ENCODE measurements at places on chromosomes 1 and 21.

- no peak for DNase-seq
Measured at GRCh38 chr1:61079898-61080336, 2.4 kb upstream of the NFIA start.

DNA sequence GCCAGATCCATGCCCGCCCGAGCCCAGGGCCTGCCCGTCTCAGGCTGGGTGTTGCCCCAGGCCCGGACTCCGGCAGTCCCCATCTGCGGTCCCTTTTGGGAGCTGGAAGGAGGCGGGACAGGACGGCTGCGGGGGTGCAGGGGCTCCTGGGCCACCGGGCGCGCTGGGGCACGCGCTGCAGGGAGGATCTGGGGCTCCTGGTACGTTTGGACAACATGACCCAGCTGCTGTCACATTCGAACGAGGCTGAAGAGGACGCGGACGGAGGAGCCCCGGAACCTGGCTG is 6.6 kb upstream of the CALML6 start:
- DNase-seq = no peak

- no peak for DNase-seq
Measured at GRCh38 chr1:185938396-185938795, 204.2 kb downstream of the HMCN1 start.

GRCh38 chr1:51907079-51907702 is 28.7 kb upstream of the NRDC start:
- no peak for DNase-seq

DNA sequence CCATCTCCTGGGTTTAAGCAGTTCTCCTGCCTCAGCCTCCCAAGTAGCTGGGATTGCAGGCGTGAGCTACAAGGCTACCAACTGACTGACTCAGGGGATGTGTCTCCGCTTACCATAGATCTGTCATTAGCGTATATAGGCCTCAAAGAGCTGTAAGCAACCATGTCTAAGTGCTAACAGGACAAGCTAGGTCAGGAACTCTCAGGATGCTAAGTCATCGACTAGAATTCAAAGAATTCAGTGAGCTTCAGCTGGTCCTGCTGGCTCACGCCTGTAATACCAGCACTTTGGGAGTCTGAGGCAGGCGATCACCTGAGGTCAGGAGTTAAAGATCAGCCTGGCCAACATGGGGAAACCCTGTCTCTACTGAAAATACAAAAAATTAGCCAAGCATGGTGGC is 29.5 kb downstream of the CAPN2 start:
- DNase-seq = no peak

GRCh38 chr1:185108321-185108720 is 48.4 kb downstream of the TRMT1L start:
- no peak for DNase-seq

- peak; percentile 48 for DNase-seq
Measured at GRCh38 chr1:24373044-24373443, 40.5 kb downstream of the STPG1 start.

- no peak for DNase-seq
Measured at GRCh38 chr1:8628606-8629005, 188.8 kb downstream of the RERE start.

DNA sequence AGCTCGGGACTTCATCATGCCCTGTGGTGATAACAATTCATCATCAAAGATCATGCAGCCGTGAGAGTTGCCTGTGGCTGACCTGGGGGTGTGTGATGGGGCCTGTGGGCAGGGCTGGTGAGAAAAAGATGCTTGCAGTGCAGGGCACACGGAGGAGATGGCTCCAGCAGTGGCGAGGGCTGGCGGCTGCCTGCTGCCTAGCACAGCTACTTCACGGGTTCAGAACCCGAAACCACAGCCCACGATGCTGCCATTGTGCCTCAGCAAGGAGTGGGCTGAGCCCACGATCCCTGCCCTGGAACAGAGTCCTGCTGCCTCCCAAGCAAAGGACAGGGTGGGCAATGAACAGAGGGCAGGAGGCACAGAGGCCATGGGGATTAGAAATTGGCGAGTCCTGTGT is 631 bp upstream of the KRTAP10-9 start:
- no peak for DNase-seq

GRCh38 chr1:175054736-175055135 is 12.9 kb upstream of the TNN start:
- DNase-seq = no peak

DNA sequence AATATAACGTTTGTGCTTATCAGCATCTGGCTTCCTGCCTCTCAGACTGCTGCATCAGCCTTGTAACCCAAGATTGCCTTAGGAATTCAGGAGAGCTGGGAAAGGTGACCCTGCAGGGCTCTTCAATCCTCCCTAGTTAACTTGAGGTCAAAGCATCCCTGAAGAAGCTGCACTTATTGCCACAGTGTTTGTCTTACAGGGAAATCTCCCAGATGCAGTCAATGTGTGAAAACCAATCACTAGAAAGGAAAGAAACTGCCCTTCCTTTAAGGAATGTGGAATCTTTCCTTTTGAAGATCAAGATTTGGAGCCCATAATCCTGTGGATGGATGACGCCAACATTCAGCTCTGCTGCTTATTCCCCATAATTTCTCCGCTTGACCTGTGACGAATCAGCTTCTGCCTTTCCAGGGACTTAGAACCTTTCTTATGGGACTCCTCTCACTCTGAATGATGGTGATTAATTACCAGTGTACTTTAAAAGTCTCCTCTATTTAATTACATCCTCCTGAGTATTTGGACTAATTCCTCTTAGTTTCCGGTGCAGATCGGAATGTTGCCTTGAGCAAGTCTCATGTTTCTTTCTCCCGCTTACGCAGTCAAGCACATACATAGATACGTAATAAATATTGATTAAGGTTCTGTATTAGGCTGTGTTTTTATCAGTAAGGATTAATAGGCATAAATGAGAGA is 14.4 kb downstream of the ADAMTS5 start:
- DNase-seq = no peak

DNA sequence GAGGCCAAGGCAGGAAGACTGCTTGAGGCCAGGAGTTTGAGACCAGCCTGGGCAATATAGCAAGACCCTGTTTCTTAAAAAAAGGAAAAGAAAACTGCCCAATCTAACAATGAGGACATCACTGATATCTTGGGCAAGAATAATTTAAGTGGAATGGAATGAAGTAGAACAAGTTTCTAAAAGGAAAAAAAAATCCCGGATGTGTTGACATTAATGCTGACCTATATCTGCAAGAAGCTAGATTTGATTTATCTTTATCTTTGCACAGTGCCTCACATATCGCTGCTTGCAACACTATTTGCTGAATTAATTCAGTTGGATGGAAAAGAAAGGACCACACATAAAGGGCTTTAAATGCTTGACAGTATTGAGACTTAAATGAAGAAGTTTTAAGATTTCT is 27.8 kb downstream of the DIPK1A start:
- DNase-seq = no peak

DNA sequence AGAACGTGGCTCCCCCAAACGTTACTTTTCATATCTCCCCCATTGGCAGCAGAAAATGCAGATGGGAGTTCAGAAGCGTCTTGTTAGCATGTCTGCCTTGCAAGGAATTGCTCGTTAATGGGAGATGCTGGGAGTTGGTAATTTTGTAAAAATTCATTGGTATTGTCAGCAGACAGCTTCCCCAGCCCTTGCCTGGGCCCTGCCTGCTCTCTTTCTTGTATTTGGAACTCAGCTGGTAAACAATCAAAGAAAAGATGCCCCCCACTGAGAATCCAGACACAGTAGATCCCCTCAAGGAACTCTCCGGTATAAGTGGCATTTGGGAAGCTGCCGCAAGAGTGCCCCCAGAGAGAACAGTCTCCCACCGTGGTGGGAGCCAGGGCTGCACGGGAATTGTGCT is 94.4 kb upstream of the IGSF21 start:
- no peak for DNase-seq

GRCh38 chr1:112043901-112044300 is 54.4 kb upstream of the KCND3 start:
- DNase-seq = no peak

- DNase-seq = peak; percentile 32
Measured at GRCh38 chr1:203031467-203031866, 5.2 kb downstream of the PPFIA4 start.

Measured in activated CD8-positive, alpha-beta memory T cell treated with anti-CD3 and anti-CD28 coated beads for 24 hours (primary cell).